ENCODE measurements at places on chromosomes 6 and 20. TPM values are rescaled to one million over a fixed set of nuclear protein-coding genes. Genes with fewer than 3 reads are reported as not detected.

Gene CDH22
- total RNA-seq, result not detected

DNA sequence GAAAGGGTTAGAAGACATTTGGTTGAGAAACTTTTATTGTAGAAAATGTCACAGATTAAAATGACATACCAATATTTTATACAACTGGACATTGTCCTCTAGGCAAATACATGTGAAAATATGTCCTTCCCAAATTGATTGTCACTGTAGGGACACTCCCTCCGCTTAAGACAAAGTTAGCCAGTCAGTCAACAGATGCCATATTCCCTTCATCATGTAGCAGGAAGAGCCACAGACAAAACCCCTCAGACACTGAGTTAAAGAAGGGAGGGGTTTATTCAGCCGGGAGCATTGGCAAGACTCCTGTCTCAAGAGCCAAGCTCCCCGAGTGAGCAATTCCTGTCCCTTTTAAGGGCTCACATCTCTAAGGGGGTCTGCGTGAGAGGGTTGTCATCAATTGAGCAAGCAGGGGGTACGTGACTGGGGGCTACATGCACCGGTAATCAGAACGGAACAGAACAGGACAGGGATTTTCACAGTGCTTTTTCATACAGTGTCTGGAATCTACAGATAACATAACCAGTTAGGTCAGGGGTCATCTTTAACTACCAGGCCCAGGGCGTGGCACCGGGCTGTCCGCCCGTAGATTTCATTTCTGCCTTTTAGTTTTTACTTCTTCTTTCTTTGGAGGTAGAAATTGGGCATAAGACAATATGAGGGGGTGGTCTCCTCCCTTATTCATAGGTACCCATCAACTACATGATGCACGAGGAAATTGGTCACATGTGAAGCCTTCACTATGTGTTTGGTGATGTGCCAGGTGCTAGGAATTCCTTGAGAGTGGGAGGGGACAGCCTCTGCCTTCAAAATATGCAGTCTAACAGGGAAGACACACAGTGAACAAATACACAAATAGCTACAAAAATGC lies 155.7 kb upstream of the CDYL start:
- DNase-seq, result peak; percentile 48

Gene ZNF334
- total RNA-seq, result 1.7 TPM

Gene POU5F1
- total RNA-seq, result 1.7 TPM

Gene RBL1
- 42.2 TPM for total RNA-seq

GRCh38 chr20:56229812-56230211 lies 18.7 kb upstream of the MC3R start:
- no peak for DNase-seq

DNA sequence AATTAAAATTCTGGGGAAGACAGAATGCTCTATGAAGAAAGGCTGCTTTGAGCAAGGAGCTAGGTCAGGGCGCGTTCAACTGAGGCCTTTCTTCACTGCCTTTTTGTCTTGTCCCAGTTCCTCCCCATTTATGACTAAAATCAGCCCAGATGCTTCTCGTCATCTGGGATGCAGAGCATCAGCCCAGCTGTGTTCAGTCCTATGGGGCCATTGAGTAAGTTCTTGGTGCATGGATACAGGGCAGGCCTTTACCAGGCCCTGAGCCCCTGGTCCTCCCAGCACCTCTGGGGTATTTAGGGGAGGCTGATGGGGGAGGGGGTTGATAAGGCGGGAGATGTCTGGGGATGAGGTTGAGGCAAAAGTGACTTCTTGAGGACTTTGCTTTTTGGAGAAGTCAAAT lies 55.7 kb downstream of the PTPN1 start:
- no peak for DNase-seq

DNA sequence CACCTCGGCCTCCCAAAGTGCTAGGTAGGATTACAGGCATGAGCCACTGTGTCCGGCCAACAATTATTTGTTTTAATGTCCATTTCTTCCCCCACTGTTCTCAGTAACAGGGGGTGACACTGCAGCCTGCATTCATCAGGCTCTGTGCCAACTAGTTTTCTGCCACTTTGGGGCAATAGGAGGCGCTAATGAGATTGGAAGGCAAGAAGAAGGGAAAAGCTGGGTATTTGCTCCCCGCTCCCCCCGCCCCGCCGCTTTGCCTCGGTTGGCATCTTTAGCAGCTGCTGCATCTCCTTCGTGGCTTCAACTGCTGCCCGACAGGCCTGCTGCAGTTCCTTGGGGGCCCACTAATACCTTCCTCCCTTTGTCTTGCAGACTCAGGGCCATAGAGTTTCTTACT lies 35.0 kb upstream of the MDGA1 start:
- DNase-seq, result no peak

Measured in HT-29 (cell line).